ENCODE measurements at places on chromosomes 6 and 20.
A peak's percentile ranks its signal among the peaks of the same experiment; 100 is the strongest.

DNA sequence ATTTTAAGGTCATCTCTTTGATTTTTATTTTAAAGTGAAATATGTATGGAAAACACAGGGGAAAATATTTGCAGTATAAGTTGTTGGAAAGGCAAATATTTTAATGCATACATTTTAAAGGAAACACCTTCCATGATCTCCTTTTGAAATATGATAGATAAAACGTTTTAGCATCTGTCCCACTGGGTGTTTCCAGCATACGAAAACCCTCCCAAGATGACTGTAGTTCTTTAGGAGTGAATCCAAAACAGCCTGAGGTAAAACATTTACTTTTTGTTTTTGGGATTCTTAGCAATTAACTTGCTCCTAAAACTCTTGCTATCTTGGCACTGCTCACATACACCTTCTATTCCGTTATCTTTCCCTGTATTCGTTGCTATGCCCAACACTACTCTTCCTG lies 210.0 kb downstream of the EPHA7 start:
- DNase-seq: no peak

- no peak for DNase-seq
Observed at GRCh38 chr6:76264468-76264867, 192.0 kb upstream of the IMPG1 start.

DNA sequence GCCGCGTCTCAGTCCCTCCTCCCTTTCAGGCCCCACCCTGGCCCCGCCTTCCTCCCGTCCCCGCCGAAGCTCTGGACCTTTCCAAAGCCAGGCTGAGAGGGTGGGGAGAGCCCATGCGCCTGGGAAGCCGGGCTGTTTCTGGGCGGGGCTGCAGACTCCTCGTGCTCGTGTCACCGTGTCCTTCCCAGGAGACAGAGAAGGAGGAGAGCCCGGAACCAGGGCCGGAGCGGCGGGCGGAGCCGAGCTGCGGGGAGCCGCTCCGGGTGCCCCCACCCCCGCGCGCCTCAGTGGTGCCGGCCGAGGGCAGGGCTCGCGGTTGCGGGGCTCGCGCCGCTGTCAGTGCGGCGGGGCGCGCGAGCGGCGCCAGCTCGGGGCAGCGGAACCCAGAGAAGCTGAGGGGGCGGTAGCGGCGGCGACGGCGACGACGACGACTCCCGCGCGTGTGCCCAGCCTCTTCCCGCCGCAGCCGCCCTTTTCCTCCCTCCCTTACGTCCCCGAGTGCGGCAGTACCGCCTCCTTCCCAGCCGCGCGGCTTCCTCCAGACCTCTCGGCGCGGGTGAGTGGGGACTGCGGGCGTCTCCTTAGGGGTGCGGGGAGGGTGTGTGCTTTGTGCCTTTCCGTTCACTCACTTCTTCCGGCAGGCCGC lies at the start of gene RALY:
Gene RALY, plus strand, starts transcription at position 336 of the 646 bp plus-strand sequence. CDS start 78,164 bp downstream, outside the sequence.
- DNase-seq: peak; percentile 95

GRCh38 chr20:48215536-48215935 lies 430.3 kb upstream of the SULF2 start:
- no peak for DNase-seq

- no peak for DNase-seq
Observed at GRCh38 chr20:4069751-4070150, 54.4 kb upstream of the RNF24 start.

DNA sequence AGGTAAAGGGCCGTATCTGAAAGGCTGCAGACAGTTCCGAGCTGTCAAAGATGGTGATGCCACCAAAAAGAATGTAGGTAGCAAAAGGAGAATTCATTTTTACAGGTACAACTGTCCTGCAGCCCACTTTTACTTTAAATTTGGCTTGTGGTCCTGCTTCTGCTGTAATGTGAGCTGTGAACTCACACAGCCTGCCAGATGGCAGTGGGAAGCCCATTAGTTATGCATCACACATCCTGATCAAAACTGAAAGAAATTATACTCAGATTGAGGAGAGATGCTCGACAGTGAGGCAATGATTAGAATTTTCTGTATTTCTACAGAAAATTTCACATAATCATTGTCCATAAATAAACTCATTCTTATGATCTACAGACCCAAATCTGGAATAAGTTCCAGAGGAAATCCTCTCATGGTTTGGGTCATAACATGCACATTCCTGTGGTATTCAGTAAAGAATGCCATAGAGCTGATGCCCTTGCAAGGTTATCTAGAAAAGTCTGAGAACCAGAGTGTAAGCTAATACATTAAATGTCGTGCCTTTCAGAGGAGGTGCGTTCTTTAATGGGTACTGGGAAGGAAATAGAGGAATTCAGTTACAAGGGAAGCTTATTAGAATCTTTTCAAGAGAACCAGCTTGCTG lies 23.9 kb upstream of the E2F3 start:
- DNase-seq: no peak

DNA sequence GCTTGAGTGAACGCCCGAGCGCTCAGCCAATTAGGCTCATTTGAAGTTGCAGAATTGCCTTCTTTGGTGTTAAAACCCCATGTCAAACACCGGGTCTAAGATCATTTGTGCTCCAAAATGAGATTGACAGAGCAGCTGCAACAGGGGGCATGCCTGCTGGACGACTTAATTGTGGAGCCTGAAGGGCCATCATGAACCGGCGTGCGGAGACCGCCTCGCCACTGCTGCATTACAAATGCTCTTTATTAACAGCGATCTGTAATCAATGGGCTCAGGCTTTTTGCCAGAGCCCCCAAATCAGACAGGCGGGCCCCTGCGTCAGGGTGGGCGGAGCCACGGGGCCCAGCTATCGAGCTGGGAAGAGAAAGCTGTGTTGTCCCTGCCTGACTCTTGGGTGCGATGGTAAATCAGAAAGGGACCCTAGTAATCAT lies 183.2 kb downstream of the SIM1 start:
- DNase-seq: no peak

GRCh38 chr6:36301781-36302180 lies 31.9 kb downstream of the PNPLA1 start:
- DNase-seq: no peak

- no peak for DNase-seq
Observed at GRCh38 chr20:48198929-48199451, 413.7 kb upstream of the SULF2 start.

DNA sequence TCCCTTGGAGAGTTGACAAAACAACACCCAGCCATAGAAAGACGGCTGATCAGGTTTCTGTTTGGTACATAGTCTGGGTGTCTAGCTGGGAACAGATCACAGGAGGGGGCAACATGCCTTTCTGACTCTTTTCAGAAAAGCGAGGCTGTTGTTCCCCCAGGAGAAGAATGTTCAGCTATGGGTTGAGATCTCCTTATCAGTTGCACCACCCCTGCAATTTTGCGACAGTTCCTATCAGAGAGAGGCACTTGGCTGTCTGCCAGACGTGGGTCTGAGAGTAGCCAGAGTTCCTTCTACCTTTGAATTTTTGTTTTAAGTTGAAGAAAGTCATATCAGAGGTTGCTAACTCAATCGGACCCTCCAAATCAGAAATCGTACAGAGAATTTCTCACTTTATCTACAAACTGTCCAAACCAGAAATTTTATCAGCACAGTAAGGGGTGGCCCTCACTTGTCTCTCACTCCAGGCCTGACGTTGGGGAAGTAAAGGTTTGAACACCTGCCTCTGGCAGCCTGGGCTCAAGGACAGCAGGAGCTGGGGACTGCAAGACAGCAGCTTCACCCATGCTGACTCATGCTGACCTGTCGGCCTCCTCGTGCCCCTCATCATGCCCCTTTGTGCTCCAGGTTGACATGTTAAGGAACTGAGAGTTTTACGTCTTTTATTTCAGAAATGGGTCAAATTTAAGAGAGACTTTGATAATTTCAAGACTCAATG lies 42.3 kb downstream of the TMC2 start:
- DNase-seq: no peak

GRCh38 chr6:154458565-154459470 lies 51.7 kb downstream of the CNKSR3 start:
- DNase-seq: no peak

DNA sequence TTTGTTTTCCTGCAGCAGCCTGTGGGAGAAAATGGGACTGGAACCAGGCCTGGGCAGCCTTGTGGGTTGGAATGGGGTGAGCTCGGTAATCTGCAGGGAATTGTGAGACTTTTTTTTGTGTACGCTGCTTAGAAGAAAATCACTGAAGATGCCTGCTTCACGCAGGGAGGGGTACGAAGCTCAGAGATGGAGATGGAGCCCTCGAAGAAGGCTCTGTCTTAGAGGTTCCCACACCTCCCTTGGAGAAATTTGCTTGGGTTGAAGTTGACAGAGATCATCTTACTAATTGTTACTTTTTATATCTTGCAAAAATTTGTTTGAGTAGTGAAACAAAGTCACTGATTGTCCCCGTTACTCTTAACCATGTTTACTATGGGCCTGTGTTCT lies 894 bp downstream of the PYGB start:
- no peak for DNase-seq

GRCh38 chr6:80457439-80457933 lies 351.0 kb downstream of the BCKDHB start:
- no peak for DNase-seq

GRCh38 chr6:73969971-73970970 lies 274.3 kb downstream of the CD109 start:
- DNase-seq: no peak

GRCh38 chr6:5471637-5472398 lies 210.5 kb downstream of the FARS2 start:
- no peak for DNase-seq

GRCh38 chr6:5153186-5153585 lies 68.0 kb downstream of the PPP1R3G start:
- no peak for DNase-seq

DNA sequence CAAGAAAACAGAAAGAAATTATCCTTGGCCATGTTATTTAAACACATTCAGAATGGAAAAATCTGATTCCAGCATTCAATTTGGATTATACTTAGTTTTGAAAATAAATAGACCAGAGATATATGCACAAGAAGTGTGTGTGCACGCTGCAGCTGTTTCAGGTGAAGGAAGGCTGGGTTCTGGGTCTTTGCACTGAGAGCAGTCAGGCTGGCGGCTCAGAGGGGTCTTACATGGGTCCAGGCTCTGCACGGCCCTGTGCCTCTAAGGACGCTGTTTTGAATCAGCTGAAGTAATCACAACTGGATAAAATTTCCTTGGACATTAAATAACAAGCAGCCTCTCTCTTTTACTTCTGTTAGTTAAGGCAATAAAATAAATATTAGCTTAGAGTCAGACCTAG lies 31.8 kb downstream of the GCLC start:
- no peak for DNase-seq

GRCh38 chr20:50277460-50278376 lies 87.1 kb downstream of the CEBPB start:
- no peak for DNase-seq

GRCh38 chr6:2433711-2434110 lies 188.3 kb upstream of the GMDS start:
- DNase-seq: no peak

DNA sequence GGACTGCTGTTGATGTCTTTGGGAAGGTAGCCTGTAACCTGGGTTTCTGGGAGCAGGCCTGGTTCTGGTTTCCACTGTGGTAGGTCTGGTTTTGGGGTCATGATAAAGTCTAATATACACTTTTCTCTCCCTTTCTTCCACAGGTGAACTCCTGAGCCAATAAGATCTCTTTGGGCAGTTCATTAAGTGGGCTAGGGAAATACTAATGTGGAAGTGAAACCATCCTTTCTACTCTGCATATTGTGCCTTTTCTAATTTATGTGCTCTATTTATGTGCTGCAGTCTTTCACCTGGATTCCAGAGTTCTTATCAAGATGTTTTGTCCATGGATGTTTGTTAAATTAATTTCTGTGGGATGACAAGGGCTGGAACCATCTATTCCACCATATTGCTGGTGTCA lies 165.7 kb upstream of the PTPRK start:
- no peak for DNase-seq

DNA sequence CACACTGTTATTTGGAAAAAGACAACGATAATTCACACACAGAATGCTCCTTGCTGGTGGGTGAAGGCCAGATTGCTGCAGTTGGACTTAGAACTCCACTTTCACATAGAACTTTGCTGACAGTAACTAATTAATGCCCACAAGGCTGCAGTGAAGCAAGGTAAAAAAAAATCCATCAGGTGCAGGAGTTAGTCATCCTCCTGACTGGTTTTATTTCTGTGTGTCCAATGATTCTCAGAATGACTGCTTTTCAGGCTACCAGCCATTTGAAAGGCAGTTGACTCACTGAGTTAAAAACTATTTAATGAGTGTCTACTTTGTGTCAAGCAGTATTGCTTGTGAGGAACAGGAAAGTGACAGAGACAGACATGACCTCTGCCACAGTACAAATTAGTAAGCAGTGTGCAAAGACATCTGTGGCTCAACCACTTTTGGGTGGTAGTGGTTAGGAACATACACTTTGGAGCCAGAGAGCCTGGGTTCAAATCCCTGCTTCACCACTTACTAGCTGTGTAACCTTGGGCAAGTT lies 41.9 kb downstream of the ELOVL5 start:
- peak; percentile 13 for DNase-seq

- no peak for DNase-seq
Observed at GRCh38 chr6:133637436-133637835, 251.5 kb upstream of the TCF21 start.

DNA sequence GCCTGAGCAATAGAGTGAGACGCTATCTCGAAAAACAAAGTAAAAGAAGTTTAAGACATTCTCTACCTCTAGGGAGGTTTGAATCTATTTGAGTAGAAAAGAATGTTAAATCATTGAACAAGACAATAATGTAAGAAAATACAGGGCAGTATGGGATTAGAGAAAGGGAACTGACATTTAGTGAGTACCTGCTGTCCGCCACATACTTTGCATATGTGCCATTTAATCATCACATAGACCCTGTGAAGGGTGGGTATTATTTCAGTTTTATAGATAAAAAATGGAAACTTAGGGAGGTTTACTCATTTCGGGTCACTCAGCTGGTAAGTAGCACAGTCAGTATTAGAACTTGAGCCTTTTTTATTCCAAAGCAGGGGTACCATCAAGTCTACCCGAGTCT lies 31.4 kb downstream of the STK4 start:
- DNase-seq: no peak

- DNase-seq: no peak
Observed at GRCh38 chr6:16681260-16681873, 79.9 kb downstream of the ATXN1 start.
